Suppressor macrophage (primary cell): ENCODE measurements at places on chromosomes 7 and 10.

- DNase-seq, result no peak
Observed at GRCh38 chr10:78260141-78260540, 226.5 kb downstream of the RPS24 start.

DNA sequence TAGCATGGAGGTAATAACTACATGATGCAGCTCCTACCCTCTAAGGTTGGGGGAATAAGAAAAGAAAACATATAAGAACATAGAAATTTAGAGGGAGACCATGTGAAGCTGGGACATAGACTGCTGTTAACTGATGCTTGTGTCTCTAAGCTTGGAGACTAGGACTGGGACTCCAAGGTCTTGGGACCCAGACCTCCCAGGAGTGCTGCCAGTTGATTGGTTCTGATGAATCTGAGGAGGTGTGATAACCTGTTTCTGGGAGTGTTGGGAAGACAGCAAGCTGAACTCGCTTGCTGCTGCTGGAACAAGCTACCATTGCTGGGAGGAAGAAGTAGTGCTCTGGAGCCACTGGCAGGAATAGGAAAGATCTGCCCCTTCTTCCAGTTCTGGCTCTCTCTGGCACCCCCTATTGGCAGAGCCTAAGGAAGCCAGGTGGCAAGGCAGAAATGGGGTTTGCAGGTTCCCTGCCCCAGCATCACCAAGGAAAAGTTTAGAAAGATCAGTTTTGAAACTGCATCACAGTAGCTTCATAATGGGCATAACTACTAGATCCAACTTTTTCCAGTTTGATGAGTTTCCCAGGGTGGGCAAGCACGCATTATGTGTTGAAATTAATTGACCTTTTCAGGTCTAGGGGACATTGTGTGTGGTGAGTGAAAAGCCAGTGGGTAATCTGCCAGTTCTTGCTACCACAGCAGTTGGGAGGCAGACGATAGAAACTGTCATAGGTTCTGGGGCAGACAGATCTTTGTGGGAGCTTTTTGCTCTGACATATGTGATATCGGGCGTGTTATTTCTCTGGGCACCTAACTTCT, 140.7 kb downstream of the SND1 start:
- DNase-seq, result peak; percentile 47

GRCh38 chr7:64533756-64534155, 29.1 kb downstream of the ZNF680 start:
- DNase-seq, result no peak

DNA sequence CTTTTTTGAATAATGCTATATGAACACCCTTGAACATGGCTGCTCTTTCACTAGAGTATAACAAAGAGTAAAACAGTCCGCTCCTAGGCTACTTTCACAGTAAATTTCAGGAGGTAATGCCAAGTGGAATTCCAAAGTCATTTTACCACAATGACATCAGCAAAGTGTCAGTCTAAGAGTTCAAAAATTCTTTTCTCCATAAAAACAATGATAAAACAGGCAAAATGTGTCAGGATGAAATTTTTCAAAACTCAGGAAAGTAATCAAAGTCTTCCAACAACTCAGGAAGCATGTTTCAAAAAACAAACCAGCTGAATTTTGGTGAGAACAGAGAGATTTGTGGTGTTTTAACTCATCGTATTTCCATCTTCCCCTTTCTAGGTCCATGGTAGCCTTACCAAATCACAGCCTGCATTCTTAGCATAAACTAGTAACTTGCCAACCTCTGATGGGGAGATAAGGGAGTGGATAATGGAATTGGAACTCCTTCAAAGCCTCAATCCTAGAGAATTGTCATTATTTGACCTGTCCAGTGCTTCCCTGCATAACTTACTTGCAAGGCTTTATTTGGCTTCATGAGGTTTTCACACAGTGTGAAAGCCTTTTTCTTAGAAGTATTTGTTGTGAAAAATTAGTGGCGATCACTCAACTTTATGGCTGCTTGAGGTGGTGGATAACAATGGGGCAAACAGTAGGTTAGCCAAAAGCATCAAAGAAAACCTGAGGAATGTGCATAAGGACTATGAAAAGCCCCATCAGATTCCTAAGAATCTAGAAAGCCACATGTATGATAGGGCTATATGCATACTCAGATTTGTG, 302.7 kb downstream of the HDAC9 start:
- DNase-seq, result no peak

DNA sequence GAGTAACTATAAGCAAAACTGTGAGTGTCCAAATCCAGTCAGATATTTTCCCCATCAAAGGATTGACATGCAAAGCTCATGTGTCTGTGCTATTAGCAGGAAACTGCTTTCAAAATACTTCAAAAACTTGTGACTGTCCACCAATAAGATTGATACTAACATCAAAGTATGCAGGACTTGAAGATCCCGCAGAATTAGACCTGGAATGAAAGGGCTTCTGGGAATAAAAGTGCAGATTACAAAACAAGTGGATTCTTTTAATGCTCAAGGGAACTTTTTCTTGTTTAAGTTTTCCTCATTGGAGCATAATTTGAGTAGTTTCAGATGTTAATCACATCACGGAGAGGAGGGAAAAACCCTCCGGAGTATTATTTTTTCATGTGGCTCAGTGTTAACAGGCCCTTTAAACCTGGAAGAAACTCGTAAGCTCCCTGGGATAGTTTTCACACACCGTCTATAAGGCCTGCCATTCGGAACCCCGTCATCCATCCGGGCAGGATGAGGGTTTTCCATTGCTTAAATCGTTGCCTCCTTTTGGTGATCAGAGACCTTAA, 33.9 kb upstream of the MKX start:
- no peak for DNase-seq

- no peak for DNase-seq
Observed at GRCh38 chr7:141609576-141609975, 58.4 kb downstream of the AGK start.

DNA sequence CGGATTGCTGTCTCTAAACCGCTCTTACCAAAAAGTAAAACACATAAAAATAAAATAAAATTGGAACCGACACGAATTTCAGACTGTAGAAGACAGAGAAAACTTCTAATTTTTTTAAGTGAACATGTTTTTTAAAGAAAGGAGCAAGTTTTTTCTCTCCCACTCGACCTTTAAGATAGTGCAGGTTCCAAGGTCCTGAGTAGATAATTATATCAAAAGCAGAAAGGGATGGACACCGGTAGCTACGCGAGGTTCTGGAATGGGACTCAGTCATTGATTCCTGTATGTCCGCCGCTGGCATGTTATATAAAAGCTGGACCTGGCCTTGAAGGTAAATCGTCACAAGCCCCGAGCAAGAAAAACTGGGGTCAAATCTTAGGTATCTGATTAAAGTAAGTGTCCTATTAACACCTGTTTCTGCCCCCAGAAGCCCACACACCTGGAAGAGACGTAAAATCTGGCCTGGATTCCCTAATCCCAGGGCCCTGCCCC, 462 bp upstream of the CISD1 start:
- DNase-seq, result no peak

DNA sequence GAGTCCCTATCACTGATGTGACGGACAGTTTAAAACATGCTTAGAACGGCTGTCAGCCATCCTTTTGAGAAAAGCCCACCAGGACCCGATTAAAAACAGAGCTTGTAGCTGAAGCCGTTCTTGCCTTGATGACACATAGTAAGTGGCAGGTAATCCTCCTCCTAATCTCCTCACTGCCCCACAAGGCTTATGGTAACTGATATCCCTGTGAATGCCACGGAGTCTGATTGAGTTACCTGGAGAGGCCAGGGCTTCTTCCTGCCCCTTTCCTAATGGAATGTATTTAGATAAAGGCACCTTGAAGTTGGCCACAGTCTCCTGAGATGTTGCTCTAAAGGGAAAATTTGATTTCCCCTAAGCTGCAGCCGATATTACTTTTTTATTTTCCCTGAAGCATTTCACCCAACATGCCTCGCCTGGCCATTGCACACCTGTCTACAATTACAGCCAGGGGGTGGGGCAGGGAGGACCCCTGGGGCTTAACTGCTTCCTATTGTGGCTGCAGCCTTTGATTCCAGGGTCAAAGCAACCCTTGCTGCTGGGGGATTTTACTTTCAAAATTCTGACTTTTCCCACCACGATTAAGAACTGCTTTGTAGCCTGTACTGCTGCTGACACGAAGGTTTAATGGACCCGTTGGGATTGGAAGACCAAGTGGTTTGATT, 169.0 kb upstream of the GPR26 start:
- no peak for DNase-seq

GRCh38 chr10:21570761-21571521, 36.9 kb downstream of the MLLT10 start:
- no peak for DNase-seq

DNA sequence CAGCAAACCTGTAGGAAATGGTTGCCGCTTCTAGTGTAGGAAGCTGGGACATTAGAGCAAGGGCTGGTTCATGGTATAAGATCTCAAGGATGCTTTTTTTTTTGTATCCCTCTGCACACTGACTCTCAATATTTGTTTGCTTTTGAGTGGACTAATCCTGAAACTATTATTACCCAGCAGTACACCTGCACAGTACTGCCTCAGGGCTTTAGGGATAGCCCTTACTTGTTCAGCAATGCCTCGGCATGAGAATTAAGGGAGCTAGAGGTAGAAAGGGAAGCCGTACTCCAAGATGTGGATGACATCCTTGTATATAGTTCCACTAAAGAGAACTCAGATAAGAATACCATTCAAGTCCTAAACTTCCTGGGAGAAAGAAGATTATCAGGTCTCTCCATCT, 70.5 kb downstream of the COPG2 start:
- no peak for DNase-seq

- DNase-seq, result no peak
Observed at GRCh38 chr7:80312139-80312661, 177.6 kb downstream of the GNAI1 start.

GRCh38 chr7:86328801-86329433, 314.8 kb upstream of the GRM3 start:
- no peak for DNase-seq

DNA sequence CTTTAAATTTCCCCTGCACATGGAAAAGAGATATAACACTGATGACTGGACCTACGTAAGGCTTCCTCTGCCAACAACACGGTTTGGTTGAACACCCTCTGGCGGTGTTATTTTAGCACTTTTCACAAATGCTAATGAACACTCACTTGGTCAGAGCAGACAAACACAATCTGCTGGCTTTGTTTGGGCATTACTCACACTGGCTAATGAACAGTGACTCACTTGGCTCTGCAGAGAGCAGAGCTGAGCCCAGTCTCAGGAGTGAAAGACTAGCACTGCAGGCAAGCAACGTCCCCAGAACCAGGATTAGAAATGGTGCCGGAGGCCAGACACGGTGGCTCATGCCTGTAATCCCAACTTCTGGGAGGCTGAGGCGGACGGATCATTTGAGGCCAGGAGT, 430.8 kb downstream of the PLXNA4 start:
- no peak for DNase-seq

GRCh38 chr7:140977741-140978140, 37.0 kb downstream of the MRPS33 start:
- DNase-seq, result no peak

- DNase-seq, result no peak
Observed at GRCh38 chr10:6062101-6062771, at the start of gene IL2RA. TSS of gene IL2RA (minus strand) at chr10:6062367. CDS start at chr10:6062151, 216 bp downstream.

DNA sequence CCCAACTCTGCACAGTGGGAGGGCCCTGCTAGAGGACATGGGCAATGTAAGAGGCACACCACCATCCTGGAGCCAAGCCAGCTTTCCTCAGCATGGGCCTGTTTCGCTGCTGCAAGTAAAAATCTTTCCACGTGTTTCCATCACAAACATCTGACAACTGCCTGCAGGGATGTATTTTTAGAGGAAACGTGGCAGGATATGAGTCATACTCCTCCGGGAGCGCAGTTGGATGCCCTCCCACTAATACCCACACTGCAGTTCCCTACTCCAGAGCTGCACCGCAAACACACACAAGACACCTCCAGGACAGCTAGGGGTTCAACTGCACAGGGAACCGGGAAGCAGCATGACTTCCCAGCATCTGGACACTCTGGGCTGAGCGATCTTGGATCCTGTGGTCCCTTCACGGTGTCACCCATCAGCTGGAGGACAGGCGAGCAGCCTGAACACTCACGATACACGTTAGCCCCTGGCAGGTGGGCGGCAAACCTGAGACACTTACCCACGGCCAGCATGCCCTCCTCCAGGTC, 26.1 kb downstream of the PLAC9 start:
- DNase-seq, result peak; percentile 94

DNA sequence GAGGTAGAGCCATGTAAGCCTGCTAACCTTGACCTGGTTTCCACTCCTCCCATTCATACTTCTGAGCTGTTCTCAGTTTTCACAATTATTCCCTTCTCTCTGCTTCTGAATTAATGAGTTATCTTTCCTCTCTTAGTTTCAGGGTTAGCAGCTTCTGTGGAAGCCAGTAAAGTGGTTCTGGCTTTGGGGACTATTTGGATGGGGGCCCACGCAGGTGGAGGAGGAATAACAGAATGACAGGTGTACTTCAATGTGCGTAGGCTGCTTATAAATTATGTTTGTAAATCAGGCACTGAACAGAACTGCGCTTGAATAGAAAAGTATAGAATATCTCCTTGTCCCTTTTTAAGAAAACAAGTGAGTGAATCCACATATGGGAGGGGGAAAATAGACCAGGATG, 128.9 kb upstream of the GAD2 start:
- no peak for DNase-seq
